ENCODE measurements at places on chromosomes 2 and 18.

DNA sequence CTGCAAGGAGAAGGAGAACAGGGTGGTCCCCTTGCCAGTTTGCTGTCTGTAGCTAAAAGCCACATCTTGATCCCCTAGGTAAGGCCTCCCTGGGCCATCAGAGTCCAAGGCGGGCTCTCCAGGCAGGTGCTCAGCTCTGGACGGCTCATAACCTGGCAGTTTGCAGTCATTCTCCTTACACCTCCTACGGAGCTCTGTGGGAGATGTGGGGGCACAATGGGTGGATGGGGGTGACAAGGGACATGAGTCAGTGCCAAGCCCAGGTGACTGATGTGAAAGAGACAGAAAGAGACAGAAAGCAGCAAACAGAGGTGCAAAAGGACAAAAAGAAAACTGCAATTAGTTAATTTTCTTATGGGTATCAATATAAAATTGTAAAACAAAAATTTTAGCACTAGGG is 120.6 kb upstream of the ZBTB14 start:
- no peak for DNase-seq

GRCh38 chr2:222448748-222449181 is 24.4 kb downstream of the SGPP2 start:
- DNase-seq, result peak; percentile 46

GRCh38 chr18:62571648-62572047 is 48.8 kb downstream of the ZCCHC2 start:
- no peak for DNase-seq

- DNase-seq, result no peak
Measured at GRCh38 chr2:172278667-172279066, 148.7 kb upstream of the ITGA6 start.

DNA sequence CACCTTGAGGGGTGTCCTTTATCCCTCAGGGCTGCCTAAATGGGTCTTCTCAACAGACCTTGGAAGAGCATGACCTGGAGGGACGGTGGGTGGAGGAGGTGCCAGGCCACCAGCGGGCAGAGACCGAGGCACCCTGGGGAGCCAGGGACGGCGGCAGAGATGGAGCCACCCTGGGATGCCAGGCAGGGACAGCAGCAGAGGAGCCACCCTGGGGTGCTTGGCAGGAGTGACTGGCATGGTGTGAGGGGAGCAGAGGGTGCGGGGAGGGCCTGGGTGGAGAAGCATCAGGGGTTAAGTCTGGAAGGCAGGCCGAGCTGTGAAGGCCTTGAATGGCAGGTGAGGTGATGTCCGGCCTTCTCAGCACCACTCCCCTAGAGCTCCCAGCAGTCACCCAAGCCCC is 56.1 kb downstream of the CIB4 start:
- DNase-seq, result no peak
